ENCODE measurements at places on chromosomes 16 and 17.
A peak's percentile ranks its signal among the peaks of the same experiment; 100 is the strongest.

DNA sequence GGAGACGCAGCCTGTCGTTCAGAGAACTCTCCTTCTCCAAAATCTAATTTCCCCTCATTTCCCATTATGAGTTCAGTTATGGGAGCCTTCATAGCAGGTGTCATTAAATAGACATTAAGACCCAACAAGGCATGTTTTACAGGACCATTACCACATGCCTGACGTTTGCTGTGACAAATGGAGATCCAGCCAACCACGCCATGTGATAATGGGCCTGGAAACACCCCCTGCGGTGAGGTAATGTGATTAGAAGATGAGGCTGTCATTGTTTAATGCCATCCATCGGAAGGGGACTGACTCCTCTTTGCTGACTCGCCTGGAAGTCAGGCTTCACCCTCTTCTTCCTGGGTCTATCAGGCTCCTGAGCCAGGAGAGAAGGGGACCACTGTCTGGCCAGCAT is 76.9 kb downstream of the WSCD1 start:
- no peak for DNase-seq

- DNase-seq, result no peak
Measured at GRCh38 chr17:76700617-76701470, 9.9 kb downstream of the MXRA7 start.

DNA sequence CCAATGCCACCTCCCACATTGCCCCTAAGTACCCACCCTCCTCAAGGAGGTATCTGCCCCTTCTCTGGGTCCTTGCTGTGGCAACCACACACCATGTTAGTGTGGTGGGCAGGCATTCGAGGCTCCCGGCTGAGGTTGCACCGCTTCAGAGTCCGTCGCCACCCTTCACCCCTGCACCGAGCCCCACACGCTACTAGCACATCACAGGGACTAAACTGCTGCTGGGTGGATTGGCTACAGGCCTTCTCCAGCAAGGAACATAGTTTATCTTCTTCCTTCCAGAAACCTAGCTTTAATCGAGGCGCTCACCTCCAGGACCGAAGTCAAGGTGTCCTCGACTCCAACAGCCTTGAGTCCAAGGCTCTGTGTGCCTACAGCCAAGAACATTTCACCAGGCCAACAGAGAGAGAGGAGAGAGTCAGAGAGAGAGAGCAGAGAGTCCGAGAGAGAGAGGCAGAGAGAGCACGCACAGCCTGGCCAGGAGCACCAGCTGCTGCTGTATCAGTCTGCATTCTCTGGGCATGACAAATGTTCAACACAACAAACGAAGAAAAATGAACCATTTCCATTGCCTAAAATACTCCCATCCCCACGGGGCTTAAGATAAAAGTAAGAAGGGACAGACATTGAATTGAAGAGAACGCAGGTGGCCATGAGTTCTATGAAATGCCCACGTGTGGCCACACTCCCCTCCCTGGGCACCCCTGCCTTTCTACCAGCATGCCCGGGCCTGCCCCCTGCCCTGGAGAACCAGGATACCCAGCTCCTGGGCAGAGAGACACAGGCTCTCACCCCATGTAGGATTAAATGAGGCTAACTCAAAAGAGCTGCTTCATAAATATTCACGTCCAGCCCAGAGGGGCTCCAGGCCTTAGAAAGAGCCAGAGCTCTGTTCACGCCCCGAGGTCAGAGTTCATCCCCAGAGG is 94.9 kb downstream of the RBFOX3 start:
- DNase-seq, result no peak

- DNase-seq, result no peak
Measured at GRCh38 chr16:80263181-80263823, 277.5 kb upstream of the DYNLRB2 start.

DNA sequence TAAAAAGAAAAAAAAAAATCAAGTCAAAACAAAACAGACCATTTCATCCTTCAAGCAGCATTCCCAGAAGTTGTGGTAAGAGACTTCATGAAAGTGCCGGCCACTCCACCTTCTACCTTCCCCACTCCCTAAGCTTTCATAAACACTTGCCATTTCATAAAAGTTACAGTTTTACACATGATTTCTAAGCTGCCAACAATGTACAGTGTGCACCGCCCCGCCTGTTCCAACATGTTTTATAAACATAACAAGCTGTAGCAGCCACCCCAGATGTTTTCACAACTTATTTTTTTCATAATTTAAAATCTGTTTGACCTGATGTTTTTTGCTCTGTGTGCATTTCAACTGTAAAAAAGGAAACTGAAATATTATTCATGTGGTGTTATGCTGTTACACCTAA is 608.1 kb downstream of the TOX3 start:
- no peak for DNase-seq

DNA sequence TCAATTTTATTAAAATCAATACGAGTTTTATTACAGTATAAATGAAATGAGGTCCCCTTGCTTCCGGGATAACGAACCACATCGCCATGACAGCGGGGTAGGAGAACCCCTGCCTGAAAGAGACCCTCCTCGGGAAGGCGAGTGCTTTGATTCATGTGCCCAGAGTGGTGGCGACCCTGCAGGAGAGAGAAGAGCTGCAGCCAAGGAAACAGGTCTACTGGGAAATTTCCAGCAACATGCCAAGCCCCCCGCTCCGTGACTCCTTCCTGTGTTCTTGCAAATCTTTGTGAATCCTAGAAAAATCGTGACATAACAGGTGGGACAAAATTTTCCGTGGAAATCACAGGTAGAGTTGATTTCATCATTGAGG is 162.5 kb downstream of the WSCD1 start:
- DNase-seq, result no peak

DNA sequence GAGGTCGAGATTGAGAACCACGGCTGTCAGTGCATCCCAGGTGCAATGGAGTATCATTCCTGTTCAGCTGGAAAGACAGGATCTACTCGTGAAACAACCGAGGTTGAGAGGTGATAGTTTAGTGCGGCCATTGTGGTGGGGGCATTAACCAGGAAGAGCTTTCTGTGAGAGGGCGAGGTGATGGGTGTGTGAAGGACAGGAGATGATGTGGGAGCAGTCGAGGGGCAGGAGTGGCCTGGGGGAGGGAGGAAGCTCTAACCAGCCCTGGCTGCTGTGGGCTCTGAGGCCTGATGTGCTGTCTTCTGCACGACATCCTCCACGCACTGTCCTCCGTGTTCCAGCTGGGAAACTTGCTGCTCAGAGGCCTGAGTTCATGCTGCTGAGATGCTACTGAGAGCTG is 22.0 kb downstream of the GOSR2 start:
- no peak for DNase-seq

DNA sequence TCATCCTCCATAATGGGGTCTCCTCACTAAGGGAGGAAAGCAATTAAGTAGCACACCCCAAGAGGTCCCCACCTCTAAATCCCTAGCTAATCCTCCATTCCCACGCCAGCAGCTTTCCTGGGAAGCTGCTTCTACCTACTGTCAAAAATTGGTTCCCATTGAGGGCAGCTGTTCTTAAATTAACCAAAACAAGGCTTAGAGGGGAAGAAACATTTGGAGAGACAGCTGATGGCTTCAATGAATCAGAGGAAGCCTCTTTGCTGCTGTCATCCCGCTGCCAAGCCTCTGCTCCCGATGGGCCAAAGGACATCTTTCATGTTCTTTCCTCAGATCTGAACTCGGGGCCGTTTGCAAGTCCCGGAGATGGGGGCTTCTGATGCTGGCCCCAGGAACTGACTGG is 26.6 kb downstream of the AIPL1 start:
- no peak for DNase-seq

DNA sequence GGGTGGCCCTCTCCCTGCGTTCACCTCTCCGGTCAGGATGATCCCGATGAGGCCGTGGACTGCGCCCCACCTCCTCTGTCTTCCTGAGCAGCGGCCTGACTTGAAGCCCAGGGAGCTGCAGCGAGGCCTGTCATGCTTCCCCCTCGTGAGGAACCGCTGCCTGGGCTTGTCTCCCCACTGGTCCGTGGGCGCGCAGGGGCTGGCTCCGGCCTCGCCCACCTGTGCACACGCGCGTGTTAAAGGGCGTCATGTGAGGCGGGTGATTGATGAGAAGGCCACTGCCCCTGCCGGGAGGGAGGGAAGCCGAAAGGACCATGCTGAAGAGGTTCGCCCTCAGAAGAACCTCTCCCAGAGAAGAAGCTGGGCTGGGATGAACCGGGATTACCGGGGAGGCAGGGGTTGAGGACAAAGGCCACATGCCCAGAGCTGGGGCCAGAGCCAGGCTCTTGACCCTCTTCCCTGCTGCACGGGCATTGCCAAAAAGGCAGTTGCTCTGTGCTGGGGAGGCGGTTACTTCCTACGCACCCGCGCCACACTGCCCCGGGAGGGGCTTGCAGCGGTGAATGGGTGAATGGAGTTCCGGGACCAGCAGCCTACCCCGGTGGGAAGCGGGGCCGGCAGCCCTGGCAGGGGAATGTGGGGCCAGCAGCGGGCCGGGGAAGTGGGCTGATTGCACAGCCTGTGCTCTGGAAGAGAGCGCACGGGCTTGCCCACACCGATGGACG is 85.9 kb upstream of the GSE1 start:
- no peak for DNase-seq

DNA sequence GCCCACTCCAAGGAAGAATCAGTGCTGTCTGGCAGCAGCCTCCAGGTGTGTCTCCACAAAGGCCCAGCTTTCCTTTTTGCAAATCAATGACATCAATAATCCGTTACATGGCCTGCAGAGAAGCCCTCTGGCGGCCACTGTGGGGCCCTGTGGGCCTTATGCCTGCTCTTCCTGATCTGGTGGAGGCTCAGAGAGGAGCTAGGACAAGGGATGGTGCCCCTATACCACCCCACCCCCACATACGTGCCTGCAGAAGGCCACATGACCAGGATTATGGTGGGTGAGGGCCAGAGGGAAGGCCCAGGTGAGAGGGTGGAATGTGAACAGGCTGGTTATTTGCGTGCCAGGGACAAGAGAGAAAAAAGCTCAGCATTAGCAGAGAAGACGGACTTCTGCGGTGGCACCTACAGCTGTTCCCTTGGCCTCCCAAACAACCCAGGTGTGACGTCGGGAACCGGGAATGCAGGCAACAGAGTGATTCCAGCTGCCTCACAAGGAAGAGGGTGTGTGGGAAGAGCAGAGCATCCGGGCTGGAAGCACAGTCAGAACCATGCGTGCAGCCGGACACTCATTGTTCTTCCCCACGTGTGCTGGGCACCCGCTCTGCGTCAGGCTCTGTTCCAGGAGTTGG is 22.5 kb downstream of the EIF4A3 start:
- no peak for DNase-seq

DNA sequence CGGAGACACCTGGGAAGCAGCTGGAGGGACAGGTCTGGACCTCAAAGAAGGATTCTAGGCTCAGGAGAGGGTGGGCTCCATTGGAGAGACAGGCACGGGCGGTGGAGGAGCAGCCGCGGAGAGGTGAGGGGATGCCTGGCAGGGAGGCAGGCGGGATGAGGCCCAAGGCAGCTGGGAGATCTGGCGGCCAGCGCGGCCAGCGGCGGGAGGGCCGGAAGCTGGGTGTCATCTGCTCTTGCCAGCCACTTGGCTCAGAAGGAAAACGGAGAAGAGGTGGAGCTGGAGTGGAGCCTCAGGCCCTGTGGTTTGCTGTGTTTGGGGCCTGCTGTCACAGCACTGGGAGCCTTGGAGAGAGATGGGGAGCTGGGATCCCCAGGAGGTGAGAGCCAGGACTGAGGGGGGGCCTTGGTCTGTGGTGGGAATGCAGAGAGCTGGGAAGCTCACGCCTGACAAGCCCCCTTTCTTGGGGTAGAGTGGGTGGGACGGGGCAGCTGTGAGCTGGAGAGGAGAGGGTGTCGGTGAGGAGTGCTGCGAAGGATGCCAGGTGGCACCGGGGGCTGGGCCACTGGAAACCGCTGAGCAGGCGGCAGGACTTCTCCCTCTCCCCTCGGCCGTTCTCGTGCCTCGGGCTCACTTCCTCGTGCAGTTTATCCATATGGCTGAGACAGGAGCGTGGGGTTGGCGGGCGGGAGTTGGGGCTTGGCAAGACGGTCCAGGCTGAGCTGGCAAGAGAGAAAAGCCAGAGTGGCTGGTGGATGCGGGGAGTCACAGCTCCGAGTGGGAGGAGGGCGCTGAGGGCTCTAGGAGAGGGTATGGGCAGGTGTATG is 8.0 kb downstream of the TBC1D24 start:
- no peak for DNase-seq

DNA sequence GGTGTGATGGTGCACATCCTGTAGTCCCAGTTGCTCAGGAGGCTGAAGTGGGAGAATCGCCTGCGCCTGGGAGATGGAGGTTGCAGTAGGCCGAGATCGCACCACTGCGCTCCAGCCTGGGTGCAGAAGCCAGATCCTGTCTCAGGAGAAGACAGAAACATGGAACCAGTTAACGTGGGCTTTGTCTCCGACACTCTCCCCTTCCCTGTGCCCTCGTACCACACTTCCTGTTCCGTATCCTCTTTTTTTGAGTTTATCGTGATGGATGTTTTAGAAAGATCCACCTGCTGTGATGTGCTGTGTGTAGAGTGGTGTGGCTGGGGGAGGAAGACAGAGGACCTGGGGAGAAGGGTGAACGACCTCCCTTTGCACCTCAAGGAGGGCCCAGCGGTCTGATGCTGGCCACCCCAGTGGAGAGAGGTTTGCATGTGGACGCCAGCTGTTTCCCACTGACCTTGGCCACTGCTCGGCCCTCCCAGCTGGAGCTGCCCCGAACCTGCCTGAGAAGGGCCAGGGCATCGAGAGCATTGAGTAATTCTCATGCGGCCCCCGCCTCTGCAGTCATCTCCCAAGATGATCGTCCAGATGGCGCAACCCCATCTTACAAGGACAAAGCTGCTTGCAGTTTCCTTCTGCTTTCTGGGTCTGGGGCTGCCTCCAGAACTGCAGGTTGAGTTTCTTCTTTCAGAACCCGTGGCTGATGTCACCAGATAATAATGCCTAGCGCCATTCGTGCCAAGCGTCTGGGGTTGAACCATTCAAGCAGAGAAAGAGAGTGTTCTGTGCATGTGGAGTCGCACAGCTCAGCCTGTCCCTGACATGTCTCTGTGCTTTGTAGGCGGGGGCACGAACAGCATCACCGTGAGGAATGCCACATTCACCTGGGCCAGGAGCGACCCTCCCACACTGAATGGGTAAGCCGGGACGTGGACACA is 126.3 kb downstream of the ABCC1 start:
- DNase-seq, result no peak

DNA sequence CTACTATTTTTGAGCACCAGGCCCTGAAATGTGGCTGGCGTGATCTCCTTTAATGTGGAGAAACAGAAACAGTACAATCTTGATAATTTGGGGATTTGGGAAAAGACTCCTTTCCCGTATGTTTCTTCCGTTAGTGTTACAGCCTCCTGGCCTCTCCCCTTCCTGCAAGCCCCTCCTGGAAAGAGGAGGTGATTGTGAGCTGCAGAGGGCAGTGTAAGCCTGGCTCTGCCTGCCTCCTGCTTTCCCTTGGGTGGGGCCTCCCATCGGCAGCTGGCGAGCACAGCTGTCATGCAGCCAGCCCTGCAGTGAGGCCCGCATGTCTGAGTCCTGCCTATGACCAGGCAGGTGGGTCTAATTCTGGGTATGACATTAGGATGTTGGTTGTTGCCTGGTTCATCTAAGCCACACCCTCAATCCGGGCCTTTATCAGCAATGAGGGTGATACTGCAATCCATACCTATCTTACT is 48.7 kb upstream of the WSB1 start:
- peak; percentile 19 for DNase-seq

GRCh38 chr16:61547626-61548025 is 488.6 kb downstream of the CDH8 start:
- DNase-seq, result no peak

- DNase-seq, result no peak
Measured at GRCh38 chr16:31201582-31202413, 762 bp downstream of the PYCARD start.
